CD4-positive, alpha-beta memory T cell (primary cell): ENCODE measurements at places on chromosomes 1 and 21. TPM values are rescaled to one million over a fixed set of nuclear protein-coding genes. Genes with fewer than 3 reads are reported as not detected.

Gene RPAP2
- total RNA-seq = 44.0 TPM

DNA sequence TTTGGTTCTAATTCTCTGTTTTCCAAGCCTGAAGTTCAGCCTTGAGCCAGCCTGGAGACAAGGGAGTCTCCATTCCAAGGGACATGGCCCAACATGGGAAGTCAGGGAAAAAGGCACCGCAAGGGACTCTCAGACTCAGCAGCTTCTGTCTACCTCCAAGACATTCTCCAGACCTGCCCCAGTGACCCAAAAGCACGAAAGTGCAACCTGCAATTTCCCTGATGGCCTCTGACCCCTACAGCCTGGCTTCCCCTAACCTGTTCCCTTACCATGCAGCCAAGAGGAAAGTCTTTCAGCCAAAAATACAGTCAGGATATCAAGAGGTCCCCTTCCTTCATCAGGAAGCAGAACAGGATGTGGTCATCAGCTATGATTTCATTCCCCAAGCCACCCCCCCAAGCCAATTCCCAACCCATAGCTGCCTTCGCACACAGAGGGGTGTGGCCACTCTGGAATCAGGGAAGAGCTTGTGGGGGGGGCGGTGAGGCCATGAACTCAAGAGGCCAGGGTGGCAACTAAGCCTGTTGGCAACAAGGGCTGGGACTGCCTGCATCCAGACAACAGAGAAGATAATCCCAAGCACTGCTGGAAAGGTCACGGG, 59.2 kb downstream of the TIAM1 start:
- peaks cover 13% of the 10 kb centered on the region for H3K4me1 ChIP-seq
- H3K4me3 ChIP-seq = no peak overlapping the region
- H3K27me3 ChIP-seq = no peaks in the 10 kb centered on the region
- peak; percentile 26 for DNase-seq
- H3K27ac ChIP-seq = no peak overlapping the region

GRCh38 chr1:33742663-33743062, 121.2 kb upstream of the HMGB4 start:
- no peaks in the 10 kb centered on the region for H3K36me3 ChIP-seq
- H3K4me1 ChIP-seq = no peaks in the 10 kb centered on the region
- H3K27ac ChIP-seq = no peak overlapping the region
- H3K4me3 ChIP-seq = no peak overlapping the region
- DNase-seq = no peak
- no peaks in the 10 kb centered on the region for H3K27me3 ChIP-seq

GRCh38 chr1:117033772-117034171, 26.4 kb upstream of the TTF2 start:
- no peaks in the 10 kb centered on the region for H3K27me3 ChIP-seq
- no peak overlapping the region for H3K27ac ChIP-seq
- DNase-seq = no peak
- no peaks in the 10 kb centered on the region for H3K4me1 ChIP-seq
- no peaks in the 10 kb centered on the region for H3K36me3 ChIP-seq
- no peak overlapping the region for H3K4me3 ChIP-seq

DNA sequence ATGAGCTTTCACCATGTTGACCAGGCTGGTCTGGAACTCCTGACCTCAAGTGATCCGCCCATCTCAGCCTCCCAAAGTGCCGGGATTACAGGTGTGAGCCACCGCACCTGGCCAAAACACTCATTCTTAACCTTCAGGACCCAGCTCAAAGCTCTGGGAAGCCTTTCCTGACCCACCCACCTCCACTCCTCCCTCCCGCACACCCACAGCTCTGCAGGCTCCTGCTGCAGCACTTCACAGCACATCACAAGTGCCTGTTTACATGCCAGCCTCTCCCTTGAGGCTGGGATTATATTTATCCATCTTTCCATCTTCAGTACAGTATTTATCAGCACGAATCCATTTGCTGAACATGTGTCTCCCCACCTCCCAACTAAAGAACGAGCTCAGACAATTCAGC, 14.9 kb downstream of the SLC9A1 start:
- no peaks in the 10 kb centered on the region for H3K36me3 ChIP-seq
- H3K27me3 ChIP-seq = no peaks in the 10 kb centered on the region
- no peak overlapping the region for H3K27ac ChIP-seq

- H3K36me3 ChIP-seq = no peaks in the 10 kb centered on the region
- peak overlapping the region; percentile 86 for H3K4me3 ChIP-seq
- peak overlapping the region; percentile 69 for H3K27ac ChIP-seq
- peaks cover 19% of the 10 kb centered on the region for H3K4me1 ChIP-seq
- no peak for DNase-seq
Measured at GRCh38 chr1:155226910-155227260, 18.4 kb downstream of the MTX1 start.

- no peaks in the 10 kb centered on the region for H3K27me3 ChIP-seq
- no peak overlapping the region for H3K27ac ChIP-seq
- H3K36me3 ChIP-seq = no peaks in the 10 kb centered on the region
- peaks cover 35% of the 10 kb centered on the region for H3K4me1 ChIP-seq
- DNase-seq = no peak
Measured at GRCh38 chr1:202837746-202838262, 27.1 kb downstream of the PCAT6 start.

DNA sequence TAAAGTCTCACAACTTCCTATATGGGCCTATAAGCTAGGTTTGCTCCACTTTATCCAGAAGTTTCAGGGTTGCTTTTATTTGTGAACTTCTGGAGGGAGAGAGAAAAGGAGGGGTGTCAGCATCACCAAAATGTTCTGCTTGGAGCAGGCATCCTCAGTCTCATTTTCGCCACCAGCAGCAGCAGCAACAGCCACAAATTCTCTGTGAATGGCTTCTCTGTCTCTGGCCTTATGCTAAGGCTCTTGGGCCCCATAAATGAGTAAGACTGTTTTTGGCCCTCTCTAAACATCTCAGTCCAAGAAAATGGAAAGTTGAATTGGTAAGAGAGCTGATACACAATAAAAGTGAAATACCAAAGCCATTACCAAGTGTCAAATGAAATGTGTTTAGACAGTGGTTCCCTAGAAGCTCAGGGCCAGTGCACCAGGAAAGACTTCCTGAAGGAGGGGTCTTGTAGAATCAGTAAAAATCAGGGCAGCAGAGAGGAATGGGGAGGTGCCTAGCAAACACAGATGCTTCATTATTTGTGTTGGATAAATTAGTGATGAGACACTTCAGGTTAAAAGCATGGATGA, 53.0 kb upstream of the SPATA6 start:
- H3K4me3 ChIP-seq = no peak overlapping the region
- no peaks in the 10 kb centered on the region for H3K36me3 ChIP-seq
- H3K27me3 ChIP-seq = no peaks in the 10 kb centered on the region
- no peak overlapping the region for H3K27ac ChIP-seq
